Stimulated activated CD8-positive, alpha-beta memory T cell treated with anti-CD3 and anti-CD28 coated beads, Interleukin-12 subunit alpha, Interleukin-12 subunit beta, amount 100 ng/mL, for 4 hours (primary cell): ENCODE measurements at places on chromosomes 16 and 17.

DNA sequence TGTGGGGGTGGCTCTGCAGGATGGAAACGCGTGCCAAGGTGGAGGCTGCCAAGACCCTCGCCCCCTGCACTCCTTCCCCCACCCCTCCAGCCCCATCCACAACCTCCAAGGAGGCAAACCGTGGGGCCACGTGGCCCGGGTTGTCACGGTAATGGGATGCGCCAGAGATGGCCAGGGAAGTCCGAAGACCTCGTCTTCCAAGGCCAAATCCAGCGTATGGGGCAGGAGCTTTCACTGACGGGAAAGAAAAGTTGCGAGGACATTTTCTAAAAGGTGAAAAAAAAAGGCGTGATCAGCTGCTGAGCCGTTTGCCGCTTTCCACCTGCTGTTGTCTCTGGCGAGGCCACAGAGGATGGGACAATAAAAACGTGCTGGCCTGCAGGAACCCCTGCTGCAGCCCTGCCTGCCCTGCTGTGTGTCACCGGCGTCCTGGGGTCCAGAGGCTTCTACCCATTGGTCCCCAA is 28.3 kb upstream of the GSE1 start:
- DNase-seq = no peak

GRCh38 chr17:55768936-55769624 is 18.2 kb downstream of the PCTP start:
- DNase-seq = no peak

DNA sequence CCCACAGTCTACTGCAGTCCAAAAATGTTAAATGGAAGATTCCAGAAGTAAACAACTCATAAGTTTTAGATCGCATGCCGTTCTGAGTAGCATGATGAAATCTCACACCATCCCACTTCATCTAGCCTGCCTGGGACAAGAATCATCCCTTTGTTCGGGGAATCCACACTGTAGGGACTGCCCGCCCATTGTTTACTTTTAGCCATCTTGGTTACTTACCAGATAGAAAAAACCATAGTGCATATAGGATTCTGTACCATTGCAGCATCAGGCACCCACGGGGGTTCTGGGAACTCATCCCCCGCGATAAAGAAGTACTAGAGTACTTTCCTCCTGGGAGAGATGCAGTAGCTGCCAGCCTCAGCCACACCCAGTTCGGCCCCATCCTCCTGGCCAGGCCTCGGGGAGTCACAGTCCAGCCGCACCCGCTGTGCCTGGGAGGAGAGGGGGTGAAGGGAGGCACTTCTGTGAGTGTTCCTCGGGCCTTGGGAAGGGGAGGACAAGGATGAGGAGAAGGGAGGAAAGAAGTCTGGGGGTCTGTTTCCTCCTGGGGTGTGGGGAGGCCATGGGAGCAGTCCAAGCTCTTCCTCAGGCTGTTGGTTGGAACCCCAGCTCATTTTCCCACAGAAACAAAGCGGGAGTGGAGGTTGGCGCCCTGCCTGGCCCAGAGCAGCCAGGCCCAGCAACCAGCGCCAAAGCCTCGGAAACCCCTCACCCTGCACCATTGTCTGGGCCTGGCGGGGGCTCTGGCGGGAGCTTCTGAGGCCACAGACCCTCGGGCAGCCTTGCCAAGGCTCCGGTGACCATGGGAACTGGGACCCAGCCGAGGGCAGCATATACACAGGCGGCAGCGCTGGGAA is 8.9 kb downstream of the TRIM47 start:
- DNase-seq = no peak

DNA sequence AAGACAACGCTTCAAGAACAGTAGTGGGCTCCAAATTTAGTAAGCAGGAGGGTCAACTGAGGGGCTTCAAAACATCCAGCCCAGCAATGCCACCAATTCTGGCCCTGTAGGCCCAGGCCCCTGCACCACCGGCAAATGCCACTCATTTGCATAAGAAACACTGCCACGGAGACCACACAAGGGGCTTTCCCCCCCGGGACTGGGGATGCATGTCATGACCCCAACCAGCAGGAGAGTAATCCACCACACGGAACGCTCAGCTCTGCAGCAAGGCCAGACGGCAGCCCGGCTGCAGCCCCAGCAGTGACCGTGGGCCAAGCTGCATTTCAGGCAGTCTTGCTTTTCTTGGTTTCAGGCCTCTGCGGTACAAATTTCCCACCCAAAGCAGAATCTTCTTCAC is 14.1 kb downstream of the TMEM11 start:
- DNase-seq = no peak

GRCh38 chr16:49755313-49755620 is 100.6 kb downstream of the ZNF423 start:
- DNase-seq = no peak

GRCh38 chr17:81066072-81066471 is 31.1 kb downstream of the BAIAP2 start:
- DNase-seq = no peak

DNA sequence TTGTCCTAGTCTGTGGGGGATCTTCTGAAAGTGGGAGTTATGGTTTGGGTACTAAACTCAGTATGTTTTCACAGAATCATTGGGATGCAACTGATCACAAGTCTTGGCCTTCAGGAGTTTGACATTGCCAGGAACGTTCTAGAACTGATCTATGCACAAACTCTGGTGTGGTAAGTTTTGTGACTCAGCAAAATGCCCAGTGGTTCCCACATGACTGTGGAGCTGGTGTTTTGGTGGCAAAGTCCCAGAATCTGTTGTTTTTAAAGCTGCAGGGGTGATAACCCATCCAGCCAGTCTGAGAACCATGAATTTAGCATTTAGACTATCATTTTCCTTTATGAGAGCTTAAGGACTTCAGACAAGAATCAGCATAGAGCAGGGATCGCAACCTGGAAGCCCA is 40.6 kb downstream of the GDE1 start:
- no peak for DNase-seq

DNA sequence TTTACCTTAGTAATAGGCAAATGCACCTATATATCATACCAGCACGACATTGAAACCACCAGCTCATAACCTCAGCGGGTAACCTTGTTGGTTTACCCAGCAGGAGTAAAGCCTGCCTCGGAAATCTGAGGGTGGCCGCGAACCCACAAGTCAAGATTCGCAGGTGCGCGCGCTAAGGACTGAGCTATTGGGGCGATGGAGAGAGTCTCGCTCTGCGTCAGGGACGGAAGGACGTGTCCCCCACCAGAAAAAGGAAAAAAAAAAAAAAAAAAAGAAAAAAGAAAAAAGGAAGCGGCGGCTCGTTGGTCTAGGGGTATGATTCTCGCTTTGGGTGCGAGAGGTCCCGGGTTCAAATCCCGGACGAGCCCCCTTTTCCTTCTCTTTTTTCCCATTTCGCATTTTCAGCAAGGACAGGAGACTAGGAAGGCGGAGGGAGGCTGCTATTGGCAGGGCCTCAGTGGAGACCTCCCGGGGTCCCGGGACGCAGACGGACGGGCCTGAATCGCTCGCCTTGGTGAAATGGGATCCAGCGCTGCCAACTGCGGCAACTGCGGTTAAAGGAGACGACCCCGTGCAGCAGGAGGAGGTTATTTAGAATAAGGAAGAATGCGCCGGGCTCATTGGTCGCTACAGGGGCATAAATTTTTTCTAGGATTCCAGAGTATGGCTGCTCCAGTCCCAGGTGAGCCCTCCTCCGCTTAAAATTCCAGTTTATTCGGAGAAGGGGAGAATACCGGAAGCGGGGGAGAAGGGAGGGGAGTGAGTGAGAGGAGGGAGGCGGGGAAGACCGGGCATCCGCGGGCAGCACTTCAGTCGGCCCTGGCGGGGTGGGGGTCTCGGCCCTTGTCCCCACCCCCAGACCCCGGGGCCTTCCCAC is at the start of gene OR1F1:
Gene OR1F1, plus strand, starts transcription at position 407 of the 877 bp plus-strand sequence.
- DNase-seq = no peak

DNA sequence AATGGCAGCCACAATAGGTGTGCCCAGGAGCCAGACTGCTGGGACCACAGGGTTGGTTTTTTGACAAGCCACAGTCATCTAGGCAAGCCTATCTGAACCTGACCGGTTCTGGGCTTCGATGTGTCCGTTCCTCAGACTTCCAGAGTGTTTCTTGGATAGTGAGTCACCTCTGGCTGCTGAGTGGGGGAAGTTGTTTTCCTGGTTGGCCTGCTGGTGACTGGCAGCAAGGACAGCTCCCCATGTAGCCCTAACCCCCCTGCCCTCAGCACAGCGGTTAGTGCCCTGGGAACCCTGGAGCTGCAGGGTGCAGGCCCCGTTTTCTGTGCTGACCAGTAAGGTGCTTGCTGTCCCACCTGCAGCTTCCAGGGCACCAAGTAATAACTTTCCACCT is 65.5 kb downstream of the PLD6 start:
- no peak for DNase-seq

DNA sequence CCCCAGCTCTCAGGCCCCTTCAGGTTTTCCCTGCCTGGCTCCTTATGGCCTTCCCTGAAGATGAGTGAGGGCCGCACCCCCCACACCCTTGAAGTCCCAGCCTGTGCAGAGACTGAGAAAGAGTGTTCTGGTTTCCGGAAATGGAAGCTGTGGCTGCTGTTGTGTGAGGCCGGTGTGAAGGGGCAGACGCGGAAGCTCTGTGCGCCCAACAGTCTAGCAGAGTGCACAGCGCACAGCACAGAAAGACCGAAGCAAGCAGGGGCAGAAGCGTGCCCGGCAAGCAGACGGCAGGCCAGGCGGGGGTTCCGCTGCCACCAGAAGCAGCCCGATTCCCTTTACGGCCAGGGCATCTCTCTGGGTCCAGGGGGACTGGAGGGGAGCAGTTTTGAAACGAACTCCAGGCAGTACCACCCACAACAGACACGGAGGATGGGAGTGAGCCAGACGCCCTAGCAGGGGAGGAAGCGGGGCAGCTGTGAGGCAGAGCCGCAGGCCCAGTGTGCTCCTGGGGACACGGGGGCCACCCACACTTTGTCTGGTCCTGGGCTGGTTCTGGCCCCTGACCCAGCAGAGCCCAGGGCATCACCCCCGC is 16.7 kb downstream of the TPSG1 start:
- no peak for DNase-seq

GRCh38 chr17:36717088-36717487 is 115.7 kb downstream of the MRM1 start:
- DNase-seq = no peak

DNA sequence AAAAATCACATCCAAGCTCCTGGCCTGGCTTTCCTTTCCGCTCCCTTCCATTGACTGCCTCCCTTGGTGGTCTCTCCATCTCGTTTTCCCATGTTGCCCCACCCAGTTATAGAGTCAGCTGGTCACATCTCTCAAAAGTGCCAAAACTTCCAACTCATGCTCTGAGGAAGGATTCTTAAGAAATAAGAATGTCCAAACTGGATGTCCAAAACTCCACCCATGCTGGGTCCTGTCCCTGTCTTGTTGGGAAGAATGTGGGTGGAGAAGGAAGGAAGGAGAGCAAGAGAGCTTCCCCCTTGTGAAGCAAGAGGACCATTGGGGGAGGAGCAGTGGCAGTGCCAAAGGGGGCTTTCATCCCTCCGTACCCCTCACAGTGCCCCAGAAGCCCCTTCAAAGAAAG is 44.6 kb upstream of the MAP3K14 start:
- no peak for DNase-seq

DNA sequence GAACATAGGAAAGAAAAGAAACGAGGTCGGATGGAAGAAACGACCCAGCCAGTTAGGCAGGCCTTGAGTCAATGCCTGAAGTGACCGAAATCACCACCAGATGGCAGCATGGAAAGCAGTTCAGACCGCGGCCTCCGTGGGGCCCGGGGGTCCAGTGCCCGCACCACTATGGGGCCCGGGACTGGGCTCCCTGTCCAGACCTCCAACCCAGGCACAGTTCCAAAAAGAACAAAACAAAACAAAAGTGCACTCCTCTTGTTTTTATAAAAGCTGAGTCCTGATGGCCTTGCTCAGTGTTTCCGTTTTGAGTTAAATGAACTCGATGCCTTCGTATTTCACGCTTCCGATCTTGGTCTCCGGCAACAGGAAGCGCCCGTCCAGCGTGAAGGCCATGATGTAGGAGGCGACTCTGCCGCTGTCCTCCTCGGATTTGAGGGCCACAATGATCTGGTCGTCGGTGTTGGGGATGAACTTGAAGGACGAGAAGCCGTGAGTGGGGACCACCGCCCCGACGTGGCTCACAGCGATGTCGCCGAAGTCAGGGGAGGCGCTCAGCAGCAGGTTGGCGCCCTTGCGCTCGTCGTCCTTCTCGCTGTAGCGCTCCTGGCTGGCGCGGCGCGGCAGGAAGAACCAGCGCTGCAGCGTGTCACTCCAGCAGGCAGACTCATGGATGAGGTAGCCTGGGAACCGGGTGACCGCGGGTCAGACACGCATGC is 13.7 kb upstream of the LGALS3BP start:
- no peak for DNase-seq

DNA sequence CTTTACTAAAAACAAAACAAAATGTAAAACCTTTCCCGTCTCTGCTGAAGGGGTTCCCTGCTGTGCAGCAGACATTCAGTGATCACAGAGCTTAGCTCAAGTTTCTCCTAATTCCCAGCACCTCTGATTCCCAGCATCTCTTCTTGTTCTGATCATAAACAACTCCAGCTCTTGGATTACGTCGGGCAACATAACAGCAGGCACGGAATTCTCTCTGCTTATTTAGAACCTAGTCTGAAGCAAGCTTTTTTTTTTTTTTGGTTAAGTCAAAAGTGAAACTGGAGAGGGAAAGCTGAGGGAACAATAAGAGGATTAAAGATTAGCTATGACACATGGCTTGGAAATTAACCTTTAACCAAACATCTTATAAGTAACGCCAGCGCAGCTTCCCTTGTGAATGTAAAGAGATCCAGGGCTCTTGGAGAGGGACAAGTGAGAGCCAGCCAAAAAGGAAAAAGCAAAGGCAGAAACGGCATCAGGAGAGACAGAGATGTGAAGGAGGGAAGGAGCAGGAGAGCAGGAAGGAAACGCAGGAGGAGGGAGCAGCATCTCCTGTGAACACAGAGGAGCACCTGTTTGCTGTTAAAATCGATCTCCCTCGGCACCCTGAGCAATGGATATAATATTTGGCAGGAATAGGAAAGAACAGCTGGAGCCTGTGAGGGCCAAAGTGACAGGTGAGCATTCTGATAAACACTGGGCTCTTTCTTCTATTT is at the start of gene BCO1:
Gene BCO1, plus strand, starts transcription at position 394 of the 716 bp plus-strand sequence. Its CDS starts 220 bp downstream, at position 614.
- no peak for DNase-seq

DNA sequence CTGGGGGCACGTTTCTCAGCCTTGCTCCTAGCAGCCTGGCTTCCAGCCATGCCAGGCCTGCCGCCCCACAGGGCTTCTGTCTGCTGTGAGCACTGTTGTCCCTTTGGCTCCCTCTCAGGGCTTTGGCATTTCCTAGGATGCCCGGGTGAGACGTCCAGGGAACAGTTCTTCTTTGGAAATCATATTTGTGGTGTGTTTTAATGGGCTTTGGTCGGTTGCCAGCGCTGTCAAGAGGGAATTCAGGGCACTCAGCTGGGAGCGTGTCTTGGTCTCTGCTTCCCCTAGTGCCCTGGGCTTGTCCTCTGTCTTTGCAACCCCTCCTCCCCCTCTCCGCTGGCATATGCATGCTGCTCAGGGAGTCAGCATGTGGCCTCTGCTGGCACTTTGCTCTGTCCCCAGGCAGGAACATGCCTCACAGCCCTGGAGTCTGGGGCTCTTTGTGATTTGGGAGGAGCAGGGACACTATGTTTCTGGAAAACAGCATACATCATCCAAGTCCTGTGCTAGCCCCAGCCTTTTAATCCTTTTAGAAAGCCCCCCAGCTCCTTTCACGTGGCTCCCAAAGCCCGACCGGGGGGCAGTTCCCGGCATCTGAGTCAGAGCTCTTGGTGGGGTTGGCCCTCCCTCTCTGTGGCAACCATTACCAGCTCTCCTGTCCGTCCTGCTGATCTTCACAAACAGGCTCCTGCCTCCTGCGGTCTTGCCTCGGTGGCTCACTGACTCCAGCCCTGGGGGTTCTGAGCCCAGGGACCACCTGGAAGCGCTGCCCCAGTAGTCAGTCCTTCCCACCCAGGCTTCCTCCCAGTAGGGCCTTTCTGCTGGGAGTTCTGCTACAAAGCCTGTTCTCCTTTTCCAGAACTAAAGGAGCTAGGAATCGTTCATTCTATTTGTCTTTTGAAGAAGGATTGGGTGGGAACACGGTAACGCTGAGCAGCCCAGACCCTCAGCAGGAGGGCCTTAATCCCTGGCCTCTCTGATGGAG is 26.7 kb downstream of the SAP30BP start:
- DNase-seq = no peak
